ENCODE measurements at places on chromosomes 6 and 20.

- DNase-seq: no peak
Measured at GRCh38 chr6:25659633-25660368, 7.8 kb downstream of the SCGN start.

DNA sequence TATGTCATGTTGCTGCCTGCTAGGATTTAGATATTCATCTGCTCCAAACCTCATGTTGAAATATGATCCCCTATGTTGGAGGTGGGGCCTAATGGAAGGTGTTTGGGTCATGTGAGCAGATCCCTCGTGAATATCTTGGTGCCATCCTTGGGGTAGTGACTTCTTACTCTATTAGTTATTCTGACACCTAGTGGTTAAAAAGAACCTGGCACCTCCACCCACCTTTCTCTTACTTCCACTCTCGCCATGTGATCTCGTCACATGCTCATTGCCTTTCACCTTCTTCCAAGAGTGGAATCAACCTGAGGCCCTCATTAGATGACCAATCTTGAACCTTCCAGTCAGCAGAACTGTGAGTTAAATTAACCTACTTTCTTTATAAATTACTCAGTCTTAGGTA, 549.4 kb upstream of the SYNCRIP start:
- DNase-seq: no peak

DNA sequence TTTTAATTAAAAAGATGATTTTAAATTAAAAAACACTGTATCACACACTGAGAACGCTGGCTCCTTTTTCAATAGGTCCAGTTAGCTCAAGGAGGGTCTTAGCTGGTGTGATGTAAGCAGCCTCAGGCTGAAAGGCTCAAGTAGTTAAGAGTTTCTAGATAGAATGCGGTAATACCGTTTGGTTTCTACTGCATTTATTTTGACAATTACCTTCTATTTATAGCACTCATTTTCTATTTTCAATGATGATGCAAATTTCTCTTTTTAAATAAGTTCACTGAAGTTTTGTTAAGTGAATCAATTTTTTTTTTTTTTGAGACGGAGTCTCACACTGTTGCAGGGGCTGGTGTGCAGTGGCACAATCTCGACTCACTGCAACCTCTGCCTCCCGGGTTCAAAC, 87.1 kb downstream of the PREX1 start:
- no peak for DNase-seq

GRCh38 chr6:53029761-53030160, 34.7 kb upstream of the GSTA4 start:
- no peak for DNase-seq

GRCh38 chr6:16089232-16090062, 39.4 kb upstream of the MYLIP start:
- no peak for DNase-seq

GRCh38 chr20:45496166-45496565, 19.3 kb downstream of the SPINT3 start:
- no peak for DNase-seq

DNA sequence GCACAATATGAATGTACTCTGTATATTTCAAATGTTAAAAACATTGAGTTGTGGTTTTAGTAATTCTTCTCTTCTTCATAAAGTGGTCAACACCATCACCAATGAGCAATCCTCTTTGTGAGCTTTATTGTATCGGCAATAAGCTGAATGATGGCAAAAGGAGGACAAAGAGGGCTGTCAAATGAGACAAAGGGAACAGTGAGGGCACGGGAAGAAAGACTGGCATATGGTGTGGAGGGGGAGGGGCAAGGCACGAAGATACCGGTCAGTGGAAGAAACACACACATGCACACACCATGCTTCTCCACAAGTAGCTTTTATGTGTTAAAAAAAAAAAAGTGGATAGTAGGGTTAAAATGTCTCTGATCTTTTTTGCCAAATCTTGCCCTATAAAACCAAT, 506.8 kb upstream of the CITED2 start:
- no peak for DNase-seq

GRCh38 chr20:39874049-39874893, 814.8 kb downstream of the MAFB start:
- DNase-seq: peak; percentile 36

- no peak for DNase-seq
Measured at GRCh38 chr20:3309226-3309625, 70.2 kb upstream of the SLC4A11 start.

DNA sequence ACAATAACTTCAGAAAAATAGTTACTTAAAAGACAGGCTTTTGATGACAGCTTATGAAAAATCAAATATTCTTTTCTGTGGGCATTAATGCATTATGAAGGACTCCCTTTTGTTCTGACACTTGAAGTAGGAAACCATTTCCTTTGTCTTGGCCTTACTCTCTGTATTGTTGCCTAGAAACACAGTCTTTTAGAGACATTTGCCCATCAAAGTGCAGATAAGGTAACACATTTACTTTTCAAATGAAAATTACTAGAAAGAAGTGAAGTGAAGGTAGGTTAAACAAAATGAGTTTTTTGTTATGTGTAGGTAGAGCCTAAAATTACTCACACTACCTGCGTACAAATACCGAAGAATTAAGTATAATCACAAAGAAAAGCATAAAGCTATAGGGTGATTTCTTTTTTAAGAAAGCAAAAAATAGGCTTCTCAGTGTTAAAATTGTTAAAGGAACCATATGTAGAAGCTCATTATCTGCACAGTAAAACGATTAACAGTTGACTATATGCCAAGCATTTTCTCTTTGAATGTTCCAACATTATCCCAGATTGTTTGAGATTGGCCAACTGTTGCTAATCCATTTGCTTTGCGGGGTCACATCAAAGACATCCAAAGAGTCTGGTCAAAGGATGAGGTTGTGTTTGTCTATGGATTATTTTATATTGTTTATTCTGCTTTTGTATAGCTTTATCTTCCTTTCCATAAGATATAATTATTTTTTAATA, 542.0 kb upstream of the RNF217 start:
- no peak for DNase-seq

DNA sequence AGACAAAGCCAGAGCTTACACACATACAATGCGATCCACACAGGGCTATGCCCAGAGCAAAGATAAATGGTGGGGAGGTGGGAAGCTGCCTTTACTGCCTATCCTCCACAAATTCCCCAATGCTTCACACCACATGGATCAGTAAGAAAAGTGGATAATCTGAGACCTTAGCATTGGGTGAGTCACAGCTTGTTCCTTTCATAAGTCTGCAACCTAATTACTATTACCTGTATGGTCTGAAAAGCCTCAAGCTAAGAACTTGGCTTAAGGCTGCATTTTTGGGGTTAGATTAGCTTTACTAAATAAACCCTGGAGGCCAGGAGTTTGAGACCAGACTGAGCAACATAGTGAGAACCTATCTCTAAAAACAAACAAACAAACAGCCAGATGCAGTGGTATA, 66.0 kb upstream of the BTBD3 start:
- no peak for DNase-seq

DNA sequence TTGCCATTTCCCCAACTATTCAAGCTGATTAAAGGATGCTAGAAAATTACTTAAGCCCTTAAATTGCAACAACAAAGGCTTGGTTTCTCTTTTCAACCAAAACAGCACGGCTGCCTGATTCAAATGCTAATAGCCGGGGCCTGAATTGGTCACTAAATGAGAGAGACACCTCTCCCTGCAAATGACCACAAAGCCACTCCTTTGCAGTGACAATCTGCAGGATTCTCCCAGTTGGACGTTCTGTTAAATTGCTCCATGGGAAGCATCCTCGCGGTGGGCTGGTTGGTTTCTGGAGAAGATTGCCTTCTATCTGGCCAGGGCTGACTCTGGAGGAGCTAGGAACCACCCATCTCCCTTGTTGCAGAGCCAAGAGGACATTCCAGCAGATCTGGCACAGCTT, 29.7 kb upstream of the TBXT start:
- no peak for DNase-seq

Data from fibroblast of skin of left biceps (primary cell).